ENCODE measurements at places on chromosomes 16 and 17. TPM values are rescaled to one million over a fixed set of nuclear protein-coding genes. Genes with fewer than 3 reads are reported as not detected.

The KREMEN2 gene
- total RNA-seq, result not detected

GRCh38 chr16:13143551-13143950 is 242.2 kb downstream of the SHISA9 start:
- ATAC-seq, result no peak

DNA sequence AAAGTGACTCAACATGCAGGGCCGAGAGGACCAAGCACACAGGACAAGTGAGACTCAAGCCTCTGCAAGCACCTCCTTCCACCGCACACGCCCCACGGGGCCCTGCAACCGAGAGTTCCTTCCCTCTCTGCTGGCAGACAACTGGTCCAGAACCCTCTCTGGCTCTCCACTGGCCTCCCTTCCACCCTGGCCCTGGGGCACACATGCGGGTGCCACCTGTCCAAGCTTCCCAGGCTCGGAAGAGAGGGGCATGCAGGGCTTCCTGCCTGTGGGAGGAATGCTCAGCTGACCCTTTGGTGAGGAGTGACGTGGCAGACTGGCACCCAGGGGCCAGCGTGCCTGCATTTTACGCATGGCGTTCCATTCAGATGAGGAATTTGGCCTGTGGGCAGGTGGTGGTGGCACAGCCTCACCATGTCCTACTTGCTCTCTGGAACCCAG is 59.8 kb downstream of the PIPOX start:
- ATAC-seq, result no peak

- no peak for ATAC-seq
These were observed 50.5 kb downstream of the SEC14L1 start for GRCh38 chr17:77191244-77191643.

DNA sequence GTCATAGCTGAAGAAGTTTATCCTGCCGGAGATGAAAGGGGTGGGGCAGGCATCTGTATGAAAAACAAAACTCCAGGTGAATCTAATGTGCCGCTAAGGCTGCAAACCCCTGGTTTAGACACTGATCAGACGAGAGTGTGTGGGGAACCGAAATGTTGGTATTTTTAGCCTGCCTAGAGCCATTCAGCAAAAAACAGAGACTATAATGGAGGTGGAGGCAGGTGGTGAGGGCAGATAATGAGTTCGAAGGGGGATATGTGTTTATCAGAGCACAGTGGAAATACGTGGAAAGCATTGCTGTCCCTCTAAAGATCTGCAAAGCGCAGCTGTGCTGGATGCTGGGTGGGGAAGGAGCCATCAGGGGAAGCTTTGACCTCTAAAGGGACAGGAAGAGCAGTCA is 127.5 kb upstream of the WSCD1 start:
- ATAC-seq, result no peak

DNA sequence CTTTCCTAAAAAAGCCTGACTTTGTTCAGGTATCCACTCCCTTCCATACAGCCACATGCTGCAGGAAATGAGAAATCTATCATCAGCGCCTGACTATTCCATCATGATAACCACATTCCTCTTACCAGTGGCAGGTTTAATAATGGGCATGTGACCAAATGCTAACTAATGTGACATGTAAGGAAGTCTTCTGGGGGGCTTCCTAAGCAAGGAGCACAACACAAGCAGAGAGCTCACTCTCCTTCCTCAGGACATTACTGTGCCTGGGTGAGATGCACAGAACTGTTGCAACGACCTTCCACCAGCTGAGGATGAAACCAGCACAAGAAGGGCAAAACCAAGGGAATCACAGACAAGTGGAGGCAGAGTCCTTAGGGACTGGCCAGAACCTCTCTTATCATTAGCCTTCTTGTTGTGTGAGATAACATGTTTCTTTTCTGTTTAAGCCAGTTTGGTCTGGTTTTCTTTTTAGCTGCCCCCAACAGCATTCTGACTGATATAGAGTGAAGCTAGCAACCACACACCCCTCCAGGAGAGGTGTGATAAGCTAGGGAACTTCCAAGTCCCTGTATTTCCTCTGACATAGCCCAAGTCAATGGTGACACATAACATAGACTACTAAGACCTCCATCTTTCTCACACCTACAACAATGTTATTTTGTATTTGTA is 16.9 kb downstream of the MYO1D start:
- peak; percentile 37 for ATAC-seq

The FOXC2 gene
- not detected for total RNA-seq

DNA sequence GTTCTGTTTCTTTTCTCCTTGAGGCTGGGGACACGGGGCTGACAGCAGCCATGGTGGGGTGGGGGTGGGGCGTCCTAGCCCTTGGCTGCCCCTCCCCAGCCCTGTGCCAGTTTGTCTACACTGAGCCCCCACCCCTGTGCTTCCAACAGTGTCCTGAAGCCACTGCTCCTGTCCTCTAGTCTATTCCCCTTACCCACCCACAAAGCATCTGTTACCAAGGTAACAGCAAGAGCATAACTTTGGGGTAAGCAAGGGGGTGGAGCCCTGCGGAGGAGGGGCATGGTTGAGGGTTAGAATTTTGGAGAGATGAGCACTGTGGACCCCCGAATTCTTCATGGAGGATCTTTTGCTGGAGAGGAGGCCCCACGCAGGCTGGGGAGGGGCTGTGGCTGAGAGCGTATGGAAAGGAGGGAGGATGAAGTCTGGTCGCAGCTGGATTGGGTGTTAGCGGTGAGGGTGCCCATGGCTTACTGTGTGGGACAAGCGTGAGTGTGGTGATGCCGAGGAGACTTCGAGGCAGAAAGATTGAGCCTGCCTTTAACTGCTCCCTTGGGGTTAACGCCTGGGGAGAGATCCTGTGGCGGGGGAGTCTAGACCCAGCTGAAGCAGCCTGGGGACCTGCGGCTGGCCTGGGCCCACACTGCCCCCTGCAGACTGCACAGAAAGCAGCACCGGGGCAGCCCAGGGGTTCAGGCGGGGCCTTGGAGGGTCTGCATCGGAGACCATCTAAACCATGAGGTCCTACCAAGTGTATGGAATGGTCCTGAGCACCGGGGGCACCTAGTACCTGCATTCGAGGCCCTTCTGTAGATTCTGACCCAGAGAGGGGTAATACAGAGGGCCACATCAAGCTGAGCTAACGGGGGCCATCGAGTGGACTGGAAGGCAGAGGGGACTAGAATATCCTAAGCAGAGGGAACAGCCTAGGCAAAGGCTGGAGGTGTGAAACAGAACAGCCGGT is 6.1 kb upstream of the STAC2 start:
- ATAC-seq, result peak; percentile 73

GRCh38 chr17:79042421-79043190 is 18.6 kb downstream of the C1QTNF1 start:
- ATAC-seq, result peak; percentile 40

DNA sequence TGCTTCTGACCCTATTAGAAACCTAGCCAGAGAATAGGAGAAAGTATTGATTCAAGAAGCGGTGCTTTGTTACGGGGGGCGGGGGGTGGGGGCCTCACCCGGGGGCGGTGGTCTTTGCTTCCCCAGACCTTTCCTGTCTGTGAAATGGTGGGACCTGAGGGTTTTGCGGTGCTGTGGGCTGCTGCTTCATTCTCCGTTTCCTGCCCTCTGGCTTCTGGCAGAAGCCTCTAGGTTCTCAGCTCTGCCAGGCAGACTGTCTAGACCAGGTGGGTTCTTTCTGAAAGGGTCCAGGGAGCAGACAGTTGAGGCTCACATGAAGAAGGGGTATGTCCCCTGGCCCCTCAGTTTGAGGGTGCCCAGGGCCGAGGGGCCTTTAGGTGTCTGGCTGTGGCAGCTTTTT is 14.0 kb downstream of the GSE1 start:
- ATAC-seq, result no peak

The TBC1D24 gene
- total RNA-seq, result 16.1 TPM

DNA sequence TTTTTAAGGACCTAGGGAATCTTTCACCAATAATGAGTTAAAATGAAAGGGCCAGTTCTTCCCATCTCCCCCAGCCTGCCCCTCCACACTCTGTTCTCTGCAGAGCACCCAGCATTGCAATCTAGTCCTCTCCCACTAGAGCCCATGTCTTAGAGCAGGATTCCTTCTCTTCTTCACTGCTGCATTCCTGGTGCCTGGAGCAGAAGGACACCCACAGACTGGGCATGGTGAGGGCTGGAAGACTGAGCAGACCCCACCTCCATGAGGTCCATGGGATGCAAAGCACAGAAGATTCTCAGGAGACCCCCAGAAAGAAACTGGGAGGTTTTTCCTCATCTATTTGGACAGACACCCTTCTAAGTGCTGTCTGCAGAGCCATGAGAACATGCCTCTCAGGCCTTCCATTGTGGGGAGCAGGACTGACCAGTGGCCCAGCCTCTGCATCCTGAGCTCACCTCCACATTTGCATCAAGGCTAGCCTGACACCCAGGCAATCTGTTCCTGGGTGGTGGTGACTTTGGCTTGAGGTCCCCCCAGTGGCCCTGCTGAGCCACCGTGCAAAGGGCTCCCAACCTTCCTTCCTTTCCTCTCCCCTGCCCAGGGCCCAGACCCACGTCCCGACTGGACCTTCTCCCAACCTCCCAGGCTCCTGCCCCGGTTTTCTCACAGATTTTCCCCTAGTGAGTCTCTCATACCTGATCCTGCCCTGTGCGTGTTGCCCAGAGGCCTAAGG is 74.2 kb upstream of the ZNF469 start:
- ATAC-seq, result no peak

GRCh38 chr16:19295393-19295792 is 9.9 kb downstream of the CLEC19A start:
- ATAC-seq, result peak; percentile 69

The CD300LB gene
- total RNA-seq, result not detected

- ATAC-seq, result peak; percentile 88
These were observed 54.0 kb downstream of the CFDP1 start for GRCh38 chr16:75379339-75379738.

DNA sequence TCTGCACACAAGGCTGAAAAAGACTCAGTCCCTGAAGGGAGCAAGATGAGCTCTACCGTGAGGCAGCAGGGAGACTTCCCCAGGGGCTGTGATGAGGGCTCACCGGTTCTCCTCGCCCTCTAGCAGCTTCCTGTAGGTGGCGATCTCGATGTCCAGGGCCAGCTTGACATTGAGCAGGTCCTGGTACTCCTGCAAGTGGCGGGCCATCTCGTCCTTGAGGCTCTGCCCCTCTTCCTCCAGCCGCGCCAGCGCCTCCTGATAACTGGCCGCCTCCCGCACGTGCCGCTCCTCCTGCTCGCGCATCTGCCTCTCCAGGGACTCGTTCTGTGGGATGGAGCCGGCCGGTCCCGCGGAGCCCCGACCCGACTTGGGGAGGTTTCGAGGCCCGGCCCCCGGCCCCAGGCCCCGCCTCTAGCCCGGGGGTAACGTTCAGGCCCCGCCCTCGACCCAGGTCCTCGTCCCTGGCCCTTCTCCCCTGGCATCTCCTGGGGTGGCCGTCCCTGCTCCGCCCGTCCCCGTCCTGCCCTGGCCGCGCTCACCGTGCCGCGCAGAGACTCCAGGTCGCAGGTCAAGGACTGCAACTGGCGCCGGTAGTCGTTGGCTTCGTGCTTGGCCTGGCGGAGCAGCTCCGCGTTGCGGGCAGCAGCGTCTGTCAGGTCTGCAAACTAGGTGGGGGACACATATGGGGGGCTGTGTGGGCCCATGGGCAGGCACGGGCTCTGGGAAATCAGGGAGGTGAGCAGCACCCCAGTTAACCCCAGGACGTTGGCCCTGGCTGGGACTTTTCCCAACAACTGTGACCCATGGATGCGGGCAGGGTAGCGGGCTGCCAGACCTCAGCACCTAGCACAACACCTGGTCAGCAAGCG is 3.9 kb downstream of the GFAP start:
- ATAC-seq, result peak; percentile 83
